Suppressor macrophage treated with lipopolysaccharide for 4 hours (primary cell): ENCODE measurements at places on chromosomes 3 and 15.

DNA sequence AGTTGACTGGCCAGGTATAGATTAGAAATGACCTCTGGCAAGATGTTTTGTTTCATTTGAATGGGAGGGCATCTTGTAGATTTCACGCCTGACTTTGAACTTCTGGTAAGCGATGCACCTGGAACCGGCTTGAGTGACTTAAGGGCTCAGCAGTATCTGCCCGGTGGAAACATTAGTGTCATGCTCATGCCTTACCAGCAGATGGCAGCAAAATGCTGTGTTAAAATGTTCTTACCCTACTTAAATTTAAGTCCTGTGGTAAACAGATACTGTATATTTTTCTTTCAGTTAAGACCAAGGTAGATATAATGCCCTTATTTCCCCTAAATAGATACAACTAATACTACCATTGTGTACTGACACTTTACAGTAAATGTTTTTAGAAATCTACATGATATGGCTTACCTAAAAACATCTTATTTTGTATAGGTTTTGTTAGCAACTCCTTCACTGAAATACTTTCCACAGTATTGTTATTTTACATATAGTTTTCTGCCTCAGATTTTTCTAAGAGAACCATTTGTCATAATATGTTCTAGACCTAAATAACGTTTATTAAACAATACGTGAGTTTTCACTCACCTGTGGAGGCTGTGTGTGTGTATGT lies 25.5 kb downstream of the ASB7 start:
- DNase-seq, result peak; percentile 75

DNA sequence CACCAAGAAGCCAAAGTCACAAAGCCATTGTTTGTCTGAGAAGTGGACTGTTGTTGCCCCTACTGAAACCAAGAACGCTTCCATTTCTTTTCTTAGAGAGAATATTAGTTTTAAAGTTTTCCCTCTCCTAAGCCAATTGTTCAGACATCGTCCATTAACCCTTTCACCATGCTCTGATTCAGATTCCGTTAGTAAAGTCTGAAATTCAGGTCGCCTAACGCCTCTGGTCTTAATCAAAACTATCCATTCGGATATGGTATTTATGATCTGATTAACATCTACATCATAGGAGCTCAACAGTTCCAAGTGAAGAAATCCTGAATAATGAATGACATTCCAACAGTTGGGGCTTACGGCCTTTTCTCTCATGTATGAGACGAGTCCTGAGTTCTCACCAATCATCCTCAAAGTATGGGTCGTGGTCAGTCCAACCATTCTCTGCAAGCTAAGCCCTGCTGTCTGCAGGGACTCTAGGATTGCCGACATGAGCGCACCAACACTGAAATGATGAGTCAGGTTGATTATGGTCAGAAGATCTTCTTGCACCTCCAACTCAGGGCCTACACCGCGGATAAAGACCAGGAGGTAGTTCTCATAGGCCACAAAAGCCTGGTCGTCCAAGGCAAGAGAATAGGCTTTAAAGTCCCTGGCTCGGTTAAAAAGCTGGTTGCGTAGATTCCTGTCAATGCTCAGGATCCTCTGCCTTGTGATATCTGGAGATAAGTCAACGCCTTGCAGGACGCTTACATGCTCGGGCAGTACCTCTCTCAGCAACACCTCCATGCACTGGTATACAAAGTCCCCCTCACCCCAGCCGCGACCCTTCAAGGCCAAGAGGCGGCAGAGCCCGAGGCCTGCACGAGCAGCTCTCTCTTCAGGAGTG lies 767 bp downstream of the EPM2AIP1 start:
- DNase-seq, result peak; percentile 50

GRCh38 chr3:99969136-99969535 lies 145.2 kb downstream of the FILIP1L start:
- DNase-seq, result peak; percentile 79

- DNase-seq, result no peak
These were observed 12.3 kb downstream of the BTLA start for GRCh38 chr3:112486811-112487505.

GRCh38 chr15:96285305-96285704 lies 45.2 kb upstream of the NR2F2 start:
- DNase-seq, result no peak

DNA sequence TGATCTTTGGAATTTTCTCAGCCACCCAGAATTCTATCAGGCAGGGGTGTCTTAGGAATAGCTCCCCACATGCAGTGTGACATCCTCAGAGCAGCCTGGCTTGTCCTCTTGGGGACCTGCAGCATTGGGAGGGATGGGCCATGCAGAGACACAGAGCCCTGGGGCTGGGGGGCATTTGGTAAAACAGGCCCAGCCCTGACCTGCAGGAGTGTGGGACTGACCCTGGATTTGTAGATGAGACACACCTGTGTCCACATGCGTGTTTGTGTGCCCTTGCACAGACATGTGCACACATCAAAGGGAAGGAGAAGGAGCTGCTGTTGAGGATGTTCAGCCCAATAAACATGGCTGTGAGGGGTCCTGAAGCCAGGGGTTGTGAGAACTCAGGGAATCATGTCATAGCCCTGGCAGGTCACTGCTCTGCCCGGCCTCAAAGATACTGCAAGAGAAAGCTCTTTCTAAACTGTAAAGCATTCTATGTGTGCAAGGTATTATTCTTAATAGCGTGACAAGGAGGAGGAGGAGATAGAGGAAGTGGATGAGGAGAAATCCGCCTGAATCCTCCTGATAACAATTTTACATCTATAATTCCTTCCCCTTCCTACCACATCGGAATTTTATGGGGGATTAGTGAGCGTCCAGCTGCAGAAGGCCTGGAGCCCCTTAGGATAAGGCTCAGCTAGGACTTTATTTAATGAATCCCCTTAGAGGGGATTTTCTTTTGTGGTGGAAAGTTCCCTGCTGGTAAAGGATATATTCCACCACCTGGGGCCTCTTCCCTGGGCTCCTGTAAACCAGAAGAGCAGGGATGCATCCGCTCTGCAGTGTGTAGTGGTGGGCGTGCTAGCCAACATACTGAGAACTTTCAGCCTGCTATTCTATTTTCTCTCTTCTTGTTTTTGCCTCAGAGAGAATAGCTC lies 245.5 kb downstream of the EPHB1 start:
- no peak for DNase-seq

GRCh38 chr3:53502737-53503136 lies 8.3 kb downstream of the CACNA1D start:
- no peak for DNase-seq

- no peak for DNase-seq
These were observed 21.5 kb downstream of the PTPRG start for GRCh38 chr3:61582846-61583245.

GRCh38 chr3:171687064-171687463 lies 123.2 kb downstream of the PLD1 start:
- no peak for DNase-seq
